ENCODE measurements at places on chromosomes 7 and 10. TPM values are rescaled to one million over a fixed set of nuclear protein-coding genes. Genes with fewer than 3 reads are reported as not detected.
A peak's percentile ranks its signal among the peaks of the same experiment; 100 is the strongest.

DNA sequence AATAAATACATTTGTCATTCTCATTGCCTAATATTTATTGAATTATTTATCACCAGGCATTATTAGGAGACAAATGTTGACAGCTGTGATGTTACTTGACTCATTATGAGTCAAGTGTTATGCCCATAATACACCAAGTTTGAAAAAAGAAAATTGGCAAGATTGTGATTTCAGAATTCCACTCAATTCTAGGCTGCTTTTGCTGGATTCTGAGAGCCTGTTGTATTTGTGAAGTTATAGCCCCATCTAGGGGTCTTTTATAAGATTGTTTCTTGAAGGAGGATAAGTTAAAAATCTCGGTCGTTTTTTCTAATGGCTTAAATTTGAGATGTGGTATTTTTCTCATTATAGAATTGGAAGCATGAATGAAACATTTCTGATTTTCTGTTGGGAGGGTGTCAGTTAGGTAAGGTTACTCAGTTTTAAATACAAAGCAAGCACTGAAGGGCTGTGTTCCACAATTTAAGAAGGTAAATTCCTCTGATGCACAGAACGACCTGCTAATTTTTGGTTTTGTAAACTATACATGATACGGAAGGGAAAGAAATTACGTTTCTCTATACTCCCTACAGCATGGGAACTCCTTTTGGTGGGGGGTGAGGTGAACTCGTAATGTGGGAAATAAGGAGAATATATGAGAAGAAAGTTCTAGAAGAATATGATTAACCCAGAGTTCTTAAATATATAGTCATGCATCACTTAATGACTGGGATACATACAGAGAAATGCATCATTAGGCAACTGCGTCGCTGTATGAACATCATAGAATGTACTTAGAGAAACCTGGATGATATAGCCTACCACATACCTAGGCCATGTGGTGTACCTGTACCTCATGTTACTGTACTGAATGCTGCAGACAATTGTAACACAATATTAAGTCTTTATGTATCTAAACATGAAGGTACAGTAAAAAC lies 2.6 kb downstream of the STK31 start:
- DNase-seq: peak; percentile 71

GRCh38 chr10:125010362-125010761 lies 68.4 kb downstream of the ZRANB1 start:
- no peak for DNase-seq

DNA sequence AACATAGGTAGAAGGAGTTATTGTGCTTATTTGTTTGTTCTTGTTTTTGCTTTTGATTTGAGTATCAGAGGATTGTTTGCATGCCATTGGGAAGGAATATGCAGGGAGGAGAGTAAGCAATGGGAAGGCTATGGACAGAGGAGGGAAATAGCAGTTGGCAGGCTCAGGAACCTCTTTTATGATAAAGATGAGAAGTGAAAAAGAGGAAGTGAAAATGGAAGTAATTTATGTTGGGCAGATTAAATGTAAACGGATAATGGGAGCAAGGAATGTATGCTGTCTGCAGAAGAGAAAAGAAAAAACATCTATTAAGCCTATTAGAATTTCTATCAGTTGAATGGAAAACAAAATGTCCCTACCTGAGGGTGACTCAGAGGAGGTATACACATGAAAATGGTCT lies 90.1 kb upstream of the NPSR1 start:
- no peak for DNase-seq

- no peak for DNase-seq
These were observed 143.8 kb downstream of the ZNF248 start for GRCh38 chr10:37713642-37714041.

SLC18A2 gene
- polyA plus RNA-seq: 1.3 TPM

CCDC126 gene
- polyA plus RNA-seq: 8.3 TPM

NXPH1 gene
- not detected for polyA plus RNA-seq

INA gene
- 0.67 TPM for polyA plus RNA-seq

AZGP1 gene
- polyA plus RNA-seq: 0.73 TPM
